ENCODE measurements at places on chromosomes 6 and 20. TPM values are rescaled to one million over a fixed set of nuclear protein-coding genes. Genes with fewer than 3 reads are reported as not detected.

Gene TUBB1
- 0.96 TPM for polyA plus RNA-seq

Gene C20orf204
- polyA plus RNA-seq, result 1.1 TPM

DNA sequence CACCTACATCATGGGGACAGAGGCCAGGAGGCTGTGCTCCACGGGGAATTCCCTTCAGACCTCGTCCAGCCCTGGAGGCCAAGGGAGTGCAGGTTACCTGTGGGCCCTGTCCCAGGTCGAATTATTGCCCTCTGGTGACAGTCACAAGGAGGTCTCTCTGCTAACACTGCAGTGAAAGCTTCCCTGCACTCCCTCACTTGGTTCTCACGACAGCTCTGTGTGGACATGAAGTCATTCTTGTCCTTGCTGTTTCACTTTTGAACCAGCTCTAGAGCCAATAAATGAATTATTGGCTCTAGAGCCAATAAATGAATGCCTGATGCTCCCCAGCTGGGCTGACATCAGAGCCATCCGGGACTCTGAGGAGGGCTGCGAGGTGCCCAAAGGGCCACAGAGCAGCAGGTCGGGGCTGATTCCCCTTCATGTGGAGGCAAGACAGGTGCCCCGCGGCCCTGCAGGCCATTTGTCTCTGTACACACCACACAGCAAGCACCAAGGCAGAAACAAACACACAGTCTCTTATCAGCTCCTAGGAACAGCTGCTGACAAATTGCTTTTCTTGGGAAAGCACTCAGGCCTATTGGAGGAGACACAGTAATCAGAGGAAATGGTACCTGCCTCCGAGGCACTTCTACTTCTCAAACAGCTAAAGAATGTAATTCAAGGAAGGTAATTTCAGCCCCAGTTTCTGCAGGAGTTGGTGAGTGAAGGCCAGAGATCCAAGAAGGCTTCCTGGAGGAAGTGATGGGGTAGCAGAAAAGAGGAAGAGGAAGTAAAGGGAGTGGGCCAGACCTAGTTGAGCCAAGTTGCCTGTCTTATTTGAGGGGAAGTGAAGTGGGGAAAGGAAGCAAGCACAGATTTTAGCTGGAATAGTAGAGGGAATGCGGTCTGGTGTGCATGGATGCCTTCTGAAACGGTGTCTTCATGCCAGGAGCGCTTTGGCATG is 27.5 kb upstream of the TBXT start:
- no peak for DNase-seq

GRCh38 chr20:57844626-57845596 is 135.1 kb upstream of the PMEPA1 start:
- no peak for DNase-seq

- DNase-seq, result no peak
Observed at GRCh38 chr6:428047-428603, 36.6 kb downstream of the IRF4 start.

DNA sequence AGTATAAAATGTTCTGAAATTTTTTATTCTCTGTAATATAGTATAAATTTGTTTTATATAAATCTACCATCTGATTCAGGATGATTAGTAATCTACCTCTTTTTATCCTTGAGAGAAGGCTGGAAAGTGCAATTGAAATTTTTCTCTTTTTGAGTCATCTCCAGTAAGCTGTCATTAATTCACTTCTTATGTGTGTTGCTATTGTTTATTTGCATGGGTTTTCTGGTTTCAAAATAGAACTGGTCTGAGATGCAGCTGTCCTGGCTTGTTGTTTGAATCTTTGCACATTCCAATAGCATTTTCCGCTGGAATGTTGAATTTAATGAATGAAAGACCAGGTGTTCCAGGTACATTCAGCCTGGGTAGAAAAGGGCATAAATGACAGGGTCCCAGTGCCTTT is 24.3 kb upstream of the TAB2 start:
- no peak for DNase-seq

GRCh38 chr6:106102034-106102433 is 15.9 kb downstream of the PRDM1 start:
- no peak for DNase-seq

GRCh38 chr6:142929751-142930358 is 15.1 kb downstream of the HIVEP2 start:
- no peak for DNase-seq

GRCh38 chr6:65538644-65539043 is 168.4 kb downstream of the EYS start:
- no peak for DNase-seq

DNA sequence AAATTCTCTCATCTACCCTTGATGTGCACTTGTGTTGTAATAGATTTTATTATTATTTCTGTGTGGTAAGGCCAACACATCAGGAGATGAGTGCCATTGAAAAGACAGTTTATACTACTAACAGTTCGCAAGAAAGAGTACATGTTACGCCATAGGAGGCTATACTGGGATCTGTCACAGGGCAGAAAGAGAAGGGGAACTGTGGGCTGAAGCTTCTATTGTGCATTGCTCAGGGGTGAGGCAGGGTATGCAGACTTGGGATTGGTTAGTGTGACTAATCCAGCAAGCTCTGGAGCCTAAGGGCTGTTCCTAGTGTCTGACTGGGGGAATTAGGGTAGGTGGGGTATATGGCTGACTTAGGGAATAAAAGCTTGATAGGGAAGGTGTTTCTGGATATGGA is 50.9 kb downstream of the GPR63 start:
- DNase-seq, result no peak

Data from muscle of arm (tissue), 14 donors.